Neural progenitor cell (in vitro differentiated cells): ENCODE measurements at places on chromosomes 1 and 21. TPM values are rescaled to one million over a fixed set of nuclear protein-coding genes. Genes with fewer than 3 reads are reported as not detected.

- DNase-seq: no peak
These were observed 8.3 kb downstream of the SFPQ start for GRCh38 chr1:35184495-35185199.

DNA sequence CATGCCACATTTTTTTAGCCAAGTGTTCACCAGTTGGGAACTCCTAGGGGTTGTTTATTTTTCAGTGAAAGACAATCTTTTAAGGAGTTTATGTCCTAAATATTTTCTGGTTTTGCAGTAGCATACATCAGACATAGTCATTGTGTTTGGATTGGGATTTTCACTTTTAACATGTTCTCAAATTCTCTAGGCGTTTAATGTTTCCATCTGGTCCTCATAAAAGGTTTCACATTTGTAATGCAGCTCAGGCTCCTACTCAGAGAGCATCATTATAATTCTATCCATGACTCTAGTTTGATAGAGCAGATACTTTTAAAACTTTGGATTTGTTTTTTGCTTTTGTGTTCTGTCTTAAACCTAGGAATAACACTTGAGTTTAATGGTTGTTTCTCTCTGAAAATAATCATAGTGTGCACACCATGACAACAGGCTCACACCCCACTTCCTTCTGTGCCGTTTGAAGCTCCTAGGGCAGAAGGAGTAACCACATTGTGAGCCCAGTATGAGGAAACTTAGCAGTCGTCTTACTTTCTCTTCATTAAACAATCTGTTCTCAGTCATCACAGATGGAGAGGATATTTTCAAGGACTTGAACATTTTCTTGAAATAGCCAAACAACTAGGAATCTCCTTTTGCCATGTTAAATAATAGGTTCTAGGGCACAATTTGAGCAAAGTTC, 219.6 kb downstream of the PDE4B start:
- DNase-seq: no peak

DNA sequence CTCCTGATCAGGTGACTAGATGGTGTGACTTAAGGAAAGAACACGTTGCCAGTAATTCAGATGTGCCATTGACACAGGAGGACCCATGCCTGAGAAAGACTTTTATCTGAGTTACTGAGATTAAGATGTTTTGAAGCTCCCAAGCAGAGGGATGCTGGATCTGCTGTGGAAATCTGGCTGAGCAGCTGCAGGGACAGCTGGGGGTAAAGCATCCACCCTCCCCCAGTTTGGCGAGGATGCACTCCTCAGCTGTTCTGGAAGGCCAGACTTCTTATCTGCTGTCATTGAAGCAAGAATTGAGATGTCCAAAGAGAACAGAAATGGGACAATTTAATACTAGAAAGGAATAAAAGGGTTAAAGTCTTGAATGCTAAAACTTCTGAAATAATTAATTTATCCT, 25.7 kb downstream of the TTC3 start:
- no peak for DNase-seq

DNA sequence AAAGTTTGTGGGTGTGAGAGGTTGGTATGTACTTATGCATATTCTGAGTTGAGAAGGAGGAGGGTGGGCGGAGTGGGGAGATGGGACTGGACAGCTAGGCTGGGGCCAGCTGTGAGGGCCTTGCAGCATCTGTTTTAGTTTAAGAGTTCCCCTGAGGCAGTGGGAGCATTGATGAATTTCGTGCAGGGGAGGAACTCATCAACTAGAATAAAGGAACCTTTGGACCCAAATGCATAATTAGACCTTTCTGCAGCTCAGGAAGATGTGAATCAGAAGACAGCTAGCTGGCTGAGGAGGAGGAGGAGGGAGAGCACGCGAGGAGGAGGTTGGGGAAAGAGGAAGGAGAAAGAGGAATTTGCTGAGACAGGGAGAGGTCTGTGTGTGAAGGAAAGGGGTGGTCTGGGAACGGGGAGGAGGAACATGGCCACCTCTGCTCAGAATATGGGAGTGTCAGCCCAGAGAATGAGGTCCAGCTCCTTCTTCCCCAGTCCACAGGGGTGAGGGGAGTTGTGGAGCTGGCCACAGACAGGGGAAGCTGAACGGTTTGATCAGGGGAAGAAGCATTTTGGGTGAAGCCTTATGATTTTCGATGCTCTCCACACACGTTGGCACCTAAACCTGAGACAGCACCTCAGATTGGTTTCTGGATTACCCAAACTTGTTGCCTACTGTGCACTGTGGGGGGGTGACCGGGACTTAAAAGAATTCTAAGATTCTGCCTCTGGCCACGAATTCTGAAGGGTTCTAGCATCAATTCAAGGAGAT, 27.7 kb downstream of the MYOG start:
- no peak for DNase-seq

DNA sequence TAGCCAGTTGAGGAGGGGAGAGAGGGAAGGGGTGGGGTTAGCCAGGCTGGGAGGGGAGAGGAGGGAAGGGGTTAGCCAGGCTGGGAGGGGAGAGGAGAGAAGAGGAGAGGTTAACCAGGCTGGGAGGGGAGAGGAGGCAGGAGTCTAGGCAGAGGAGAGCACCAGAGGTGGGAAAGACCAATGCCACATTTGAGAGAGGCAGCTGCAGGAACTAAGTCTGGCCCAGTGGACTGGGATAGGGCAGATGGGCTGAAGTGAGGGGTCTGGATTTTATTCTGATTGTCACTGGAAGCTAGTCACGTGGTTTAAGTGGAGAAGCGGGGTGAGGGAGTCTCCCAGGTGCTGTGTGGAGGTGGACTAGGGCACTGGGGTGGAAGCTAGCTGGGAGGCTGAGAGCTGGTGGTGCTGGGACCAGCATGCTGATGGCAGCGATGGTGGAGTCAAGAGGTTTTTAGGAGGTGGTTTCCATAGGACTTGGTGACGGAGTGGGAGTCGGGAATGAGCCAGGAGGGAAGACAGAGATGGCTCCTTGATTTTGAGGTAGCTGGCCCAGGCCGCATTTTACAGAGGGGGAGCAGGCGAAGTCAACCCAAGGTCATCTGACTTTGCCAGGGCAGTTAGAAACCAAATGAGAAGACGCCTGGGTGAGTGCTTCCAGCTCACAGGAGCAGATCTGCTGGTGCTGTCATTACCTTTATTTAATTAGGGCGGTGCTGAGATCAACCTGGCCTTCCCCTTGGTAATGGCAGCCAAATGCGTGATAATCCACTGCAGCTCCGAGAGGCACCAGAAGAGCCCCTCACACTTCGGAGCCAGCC, 42.8 kb downstream of the DISP3 start:
- no peak for DNase-seq

DNA sequence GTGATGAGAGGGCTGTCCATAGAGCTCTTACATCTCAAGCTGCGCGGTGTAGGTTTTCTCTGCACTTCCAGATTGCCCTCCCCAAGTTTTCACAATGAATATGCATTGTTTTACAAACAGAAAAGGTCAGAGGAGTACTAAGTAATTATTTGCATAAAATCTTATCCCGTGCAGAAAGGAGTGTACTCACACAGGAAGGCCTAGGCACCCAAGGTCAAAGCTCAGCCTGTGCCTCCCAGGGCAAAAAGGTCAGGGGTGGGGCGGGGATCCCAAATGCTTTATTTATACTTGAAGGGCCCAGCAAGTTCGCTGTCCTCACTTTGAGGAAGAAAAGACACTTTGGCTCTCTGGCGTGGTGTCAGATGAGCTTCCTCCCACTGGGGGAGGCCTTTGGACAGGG, 10.3 kb upstream of the KCNE1 start:
- no peak for DNase-seq

- DNase-seq: no peak
These were observed 48.2 kb upstream of the PRELP start for GRCh38 chr1:203427451-203427850.

DNA sequence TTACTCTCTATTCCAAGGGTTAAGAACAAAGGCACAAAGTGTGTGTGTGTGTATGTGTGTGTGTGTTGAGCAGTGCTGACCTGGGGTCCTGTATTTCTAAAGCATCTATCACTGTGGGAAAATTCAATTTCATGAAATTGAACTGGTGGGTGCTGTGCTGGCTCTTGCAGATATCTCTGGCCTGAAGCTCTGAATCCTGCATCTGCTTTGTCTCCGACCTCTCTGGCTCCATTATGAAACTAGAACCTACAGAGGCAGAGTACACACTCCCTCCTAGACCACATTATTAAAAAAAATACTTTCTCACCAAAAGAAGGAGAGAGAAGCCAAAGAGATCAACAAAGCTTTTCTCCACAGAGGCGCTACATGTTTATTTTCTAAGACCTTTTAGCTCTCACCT, 88.4 kb upstream of the PDE4B start:
- DNase-seq: no peak

DNA sequence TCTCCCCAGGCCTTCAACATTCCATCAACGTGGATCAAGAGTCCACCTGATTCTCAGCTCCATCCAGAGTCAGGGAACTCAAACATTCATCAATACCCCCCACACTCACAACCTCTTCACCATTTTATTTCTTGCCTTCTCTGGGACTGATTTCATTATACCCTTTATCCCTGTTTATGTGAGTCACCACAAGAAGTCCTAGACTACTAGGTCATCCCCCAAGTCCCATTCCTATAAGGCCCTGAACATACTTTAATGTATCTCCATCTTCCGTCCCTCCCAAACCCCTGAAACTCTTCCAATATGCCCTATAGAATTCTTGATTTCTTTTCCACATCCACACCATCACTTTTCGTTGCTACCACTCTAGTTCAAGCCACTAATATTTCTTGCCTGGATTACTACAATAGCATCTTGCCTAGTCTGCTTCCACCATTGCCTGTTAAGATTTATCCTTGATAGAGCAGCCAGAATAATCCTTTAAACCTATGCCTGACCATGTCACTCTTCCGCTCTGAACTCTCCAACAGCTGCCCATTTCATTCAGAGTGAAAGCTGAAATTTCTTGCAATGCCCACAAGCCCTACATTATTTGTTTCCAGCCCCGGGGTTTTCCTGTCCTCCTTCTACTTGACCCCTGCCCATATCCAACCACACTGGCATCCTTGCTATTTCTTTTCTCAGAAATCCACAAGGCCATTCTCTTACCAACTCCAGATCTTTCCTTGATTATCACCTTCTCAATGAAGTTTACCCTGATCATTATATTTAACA, 9.4 kb upstream of the SAMD13 start:
- no peak for DNase-seq

The RGS7 gene
- total RNA-seq: 0.06 TPM in 1 of 2 replicates, not detected in the other
